Kidney capillary endothelial cell (primary cell): ENCODE measurements at places on chromosomes 2 and 18.
A peak's percentile ranks its signal among the peaks of the same experiment; 100 is the strongest.

GRCh38 chr2:84891355-84892010, 10.6 kb upstream of the TRABD2A start:
- DNase-seq, result no peak

DNA sequence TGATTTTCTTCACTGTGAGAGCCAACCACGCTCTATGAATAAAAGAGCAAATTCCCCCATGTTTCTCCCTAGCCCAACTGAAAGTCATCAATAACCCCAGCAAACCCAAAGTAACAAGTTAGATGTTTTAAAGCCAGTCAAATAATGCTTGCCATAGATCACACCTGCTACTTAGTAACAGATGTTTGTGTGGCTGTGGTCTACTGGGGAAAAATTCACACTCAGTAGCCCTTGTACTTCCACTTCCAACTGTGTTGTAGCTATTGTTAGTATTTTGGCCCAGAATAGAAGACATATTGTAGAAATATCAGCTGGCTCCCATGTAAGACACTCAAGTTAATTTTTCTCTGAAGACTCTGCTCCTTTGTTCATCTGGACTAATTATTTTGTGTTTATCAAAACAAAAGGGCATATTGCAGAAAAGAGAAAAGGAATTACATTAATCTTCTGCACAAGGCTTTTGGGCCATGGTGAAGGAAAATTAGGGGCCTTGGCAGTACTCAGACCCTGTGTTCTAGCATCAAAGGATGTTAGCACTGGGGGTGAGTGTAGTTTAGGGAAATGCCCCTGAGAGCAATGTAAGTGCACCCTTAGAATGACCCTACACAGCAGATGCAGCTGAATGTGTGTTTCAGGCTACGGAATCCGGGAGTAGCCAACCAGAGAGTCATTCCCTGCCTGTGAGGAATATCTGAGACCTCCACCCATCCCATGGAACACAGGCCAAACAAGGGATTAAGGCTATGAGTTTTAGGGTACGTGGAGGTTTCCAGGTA, 521.9 kb downstream of the EPHA4 start:
- no peak for DNase-seq

DNA sequence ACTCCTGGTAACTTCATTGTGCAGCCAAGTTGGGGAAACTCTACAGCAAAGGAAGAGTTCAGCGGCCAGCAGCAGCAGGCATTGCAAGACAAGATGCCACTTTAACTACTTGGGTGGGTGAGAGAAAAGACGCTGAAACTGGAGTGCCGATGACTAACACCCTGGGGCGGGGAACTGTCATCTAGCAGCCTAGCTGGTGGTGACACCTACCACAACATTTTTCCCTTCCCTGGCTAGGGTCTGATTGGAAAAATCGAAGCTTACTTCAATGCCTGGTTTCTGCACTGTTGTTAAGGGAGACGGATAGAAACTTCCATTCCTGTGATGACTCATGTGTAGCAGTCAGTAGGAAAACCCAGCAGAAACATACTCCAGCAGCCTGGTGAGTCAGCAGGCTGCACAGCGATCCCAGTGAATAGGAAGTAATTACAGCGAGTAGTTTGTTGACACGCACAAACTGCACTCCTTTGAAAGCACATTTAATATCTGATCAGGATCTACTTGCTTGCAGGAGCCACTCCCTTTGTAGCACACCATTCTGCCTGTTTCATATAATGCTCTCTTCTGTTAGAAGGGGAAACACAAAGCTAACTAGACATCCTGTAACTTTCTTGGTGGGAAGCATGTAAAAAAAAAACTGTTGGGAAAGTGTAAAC, 62.1 kb upstream of the MAPRE2 start:
- peak; percentile 98 for DNase-seq

DNA sequence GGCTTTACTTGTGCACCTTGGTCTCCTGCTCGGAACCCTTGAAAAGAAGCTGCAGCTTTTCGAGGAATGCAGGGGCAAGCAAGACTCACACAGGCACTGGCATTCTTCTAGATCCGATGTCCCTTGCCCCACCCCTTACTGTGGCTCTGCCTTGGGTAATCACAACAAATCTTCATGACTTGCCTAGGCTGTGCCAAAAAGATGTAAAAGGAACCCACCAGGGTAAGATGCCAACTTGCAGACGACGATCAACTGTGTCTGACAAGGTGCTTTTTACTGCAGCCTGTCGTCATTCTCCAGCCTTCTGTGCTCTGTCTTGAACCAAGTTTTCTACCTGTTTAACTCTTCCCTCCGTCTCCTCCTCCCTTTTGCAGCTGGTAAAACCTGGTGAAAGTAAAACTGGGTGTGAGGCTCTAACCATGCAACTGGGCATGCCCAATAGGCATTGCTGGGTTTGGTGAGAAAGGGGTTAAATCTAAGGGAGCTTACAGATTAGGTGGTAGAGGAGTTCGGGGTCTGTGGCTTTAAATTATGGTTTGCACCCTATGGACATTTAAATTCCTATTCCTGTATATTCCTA, 909 bp upstream of the NRXN1 start:
- no peak for DNase-seq

DNA sequence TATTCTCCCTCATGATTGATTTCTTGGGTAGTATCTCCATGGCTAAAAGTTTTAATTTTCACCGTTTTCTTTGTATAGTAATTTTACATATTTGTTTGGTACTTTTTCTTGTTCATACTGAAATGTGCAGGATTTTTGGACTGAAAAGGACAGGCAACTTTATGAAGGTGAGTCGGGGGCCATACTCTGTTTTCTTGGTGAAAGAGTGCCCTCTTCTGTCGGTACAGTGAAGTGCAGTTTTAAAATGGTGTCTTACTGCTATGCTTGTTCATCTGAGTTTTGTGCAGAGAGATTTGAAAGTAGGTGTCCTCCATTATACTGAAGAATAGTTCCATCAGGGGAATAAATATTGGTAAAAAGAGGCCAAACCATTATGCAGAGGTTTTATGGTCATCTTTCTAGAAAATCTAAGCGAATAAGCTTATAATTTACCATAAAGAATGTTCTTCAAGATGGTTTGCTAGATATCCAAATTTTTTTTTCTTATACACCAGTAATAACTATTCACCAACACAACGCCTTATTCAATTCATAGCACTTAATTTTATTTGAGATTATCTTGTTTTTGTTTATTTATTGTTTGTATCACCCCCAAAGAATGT, 8.7 kb upstream of the SERPINB13 start:
- peak; percentile 30 for DNase-seq

- no peak for DNase-seq
Observed at GRCh38 chr18:4808891-4809290, 353.8 kb upstream of the DLGAP1 start.

GRCh38 chr2:98588880-98589431, 19.4 kb downstream of the COA5 start:
- no peak for DNase-seq

GRCh38 chr2:28681158-28681571, 70.5 kb upstream of the PPP1CB start:
- no peak for DNase-seq

DNA sequence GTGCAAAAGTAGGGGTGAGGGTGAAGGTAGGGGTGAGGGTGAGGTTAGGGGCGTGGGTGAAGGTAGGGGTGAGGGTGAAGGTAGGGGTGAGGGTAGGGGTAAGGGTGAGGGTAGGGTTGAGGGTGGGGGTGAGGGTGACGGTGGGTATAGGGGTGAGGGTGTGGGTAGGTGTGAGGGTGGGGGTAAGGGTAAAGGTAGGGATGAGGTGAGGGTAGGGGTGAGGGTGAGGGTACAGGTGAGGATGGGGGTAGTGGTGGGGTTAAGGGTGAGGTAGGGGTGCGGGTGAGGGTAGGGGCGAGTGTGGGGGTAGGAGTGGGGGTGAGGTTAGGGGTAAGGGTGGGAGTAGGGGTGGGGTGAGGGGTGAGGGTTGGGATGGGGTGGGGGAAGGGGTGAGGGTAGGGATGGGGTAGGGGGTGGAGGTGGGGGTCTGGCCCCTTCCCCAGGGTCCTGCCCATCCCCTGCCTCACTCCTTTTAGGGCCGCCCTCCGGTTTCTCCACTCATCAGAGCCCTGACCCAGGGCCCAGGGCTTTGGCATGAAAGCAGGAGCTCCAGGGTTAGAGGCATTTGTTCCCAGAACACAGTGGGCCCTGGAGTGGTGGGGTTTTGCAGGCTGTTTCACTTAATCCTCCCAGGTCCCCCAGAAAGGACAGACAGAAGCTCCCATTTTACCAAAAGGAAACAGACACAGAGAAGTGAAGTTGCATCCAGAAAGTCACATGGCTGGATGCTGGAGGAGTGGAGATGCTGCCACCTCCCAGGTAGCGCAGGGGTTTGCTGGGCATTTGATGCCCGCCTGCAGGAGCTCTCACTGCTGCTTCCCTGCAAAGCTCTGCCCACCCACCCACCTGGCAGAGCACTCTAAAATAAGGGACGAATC, 26.9 kb downstream of the SNORC start:
- no peak for DNase-seq

GRCh38 chr2:227183657-227184367, 19.4 kb downstream of the COL4A3 start:
- no peak for DNase-seq

- DNase-seq, result no peak
Observed at GRCh38 chr2:59856391-59856790, 697.1 kb downstream of the BCL11A start.

DNA sequence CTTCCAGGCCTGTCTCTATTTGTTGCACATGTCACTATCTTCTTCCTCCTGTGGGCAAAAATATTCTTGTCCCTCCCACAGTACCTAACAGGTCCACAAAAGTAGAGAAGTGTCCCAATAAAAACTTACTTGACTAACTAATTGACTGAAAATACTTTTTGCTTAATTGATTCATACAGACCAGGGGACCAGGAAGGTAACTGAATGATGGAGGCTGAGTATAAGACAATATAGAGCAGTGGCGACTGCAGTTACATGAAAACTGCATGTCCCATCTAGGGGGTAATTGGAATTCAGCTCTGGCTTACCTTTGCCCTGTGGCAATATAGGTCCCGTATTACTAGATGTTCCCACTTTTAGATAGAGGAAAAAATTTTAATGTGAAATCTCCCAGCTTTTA, 112.9 kb upstream of the CREB1 start:
- DNase-seq, result no peak

- no peak for DNase-seq
Observed at GRCh38 chr18:24065906-24066305, 51.4 kb downstream of the TTC39C start.

- DNase-seq, result no peak
Observed at GRCh38 chr2:176383836-176384442, 114.7 kb downstream of the MTX2 start.

- no peak for DNase-seq
Observed at GRCh38 chr2:55761526-55761925, 67.9 kb upstream of the PNPT1 start.

DNA sequence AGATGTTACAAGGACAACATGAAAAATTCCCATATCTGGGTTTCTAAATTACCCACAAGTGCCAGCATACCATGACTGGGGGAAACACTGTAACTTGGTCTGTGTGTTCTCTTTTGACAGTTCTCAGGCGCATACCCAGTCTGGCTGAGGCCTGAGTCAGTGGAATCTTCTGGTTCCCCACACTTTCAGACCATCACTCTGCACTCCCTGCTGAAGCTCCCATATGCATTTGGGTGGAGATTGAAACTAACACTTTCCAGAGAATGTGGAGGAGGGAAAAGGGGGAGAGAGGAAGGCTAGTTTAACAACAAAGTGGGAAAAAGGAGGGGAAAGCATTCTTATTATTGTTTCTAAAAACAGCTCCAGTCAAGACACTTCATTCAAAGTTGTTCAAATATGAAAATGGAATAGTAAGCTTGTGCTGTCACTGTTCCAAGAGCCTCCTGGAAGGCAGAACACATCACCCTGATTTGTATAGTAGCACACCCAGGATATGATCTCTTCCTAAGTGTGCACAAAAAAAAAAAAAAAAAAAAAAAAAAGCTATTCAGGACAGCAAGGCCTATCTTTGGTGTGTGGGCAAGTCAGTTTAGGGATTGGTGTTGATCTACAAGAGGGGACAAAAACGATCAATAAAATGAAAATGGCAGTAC, 48.1 kb upstream of the CTIF start:
- DNase-seq, result no peak

DNA sequence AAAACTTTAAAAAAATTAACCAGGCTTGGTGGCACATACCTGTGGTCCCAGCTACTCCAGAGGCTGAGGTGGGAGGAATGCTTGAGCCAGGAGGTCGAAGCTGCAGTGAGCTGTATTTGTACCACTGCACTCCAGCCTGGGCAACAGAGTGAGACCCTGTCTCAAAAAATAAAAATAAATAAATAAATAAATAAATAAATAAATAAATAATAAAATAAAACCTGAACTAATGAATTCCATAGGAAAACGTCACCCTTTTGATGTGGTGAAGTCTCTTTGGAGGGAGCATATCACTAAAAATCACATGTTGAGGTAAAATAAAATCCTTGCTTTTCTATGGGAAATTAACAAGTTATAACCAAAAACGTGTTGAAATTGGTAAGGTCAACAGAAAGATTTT, 29.6 kb upstream of the ITGAV start:
- no peak for DNase-seq
